ENCODE measurements at places on chromosomes 3 and 15.
A peak's percentile ranks its signal among the peaks of the same experiment; 100 is the strongest.

DNA sequence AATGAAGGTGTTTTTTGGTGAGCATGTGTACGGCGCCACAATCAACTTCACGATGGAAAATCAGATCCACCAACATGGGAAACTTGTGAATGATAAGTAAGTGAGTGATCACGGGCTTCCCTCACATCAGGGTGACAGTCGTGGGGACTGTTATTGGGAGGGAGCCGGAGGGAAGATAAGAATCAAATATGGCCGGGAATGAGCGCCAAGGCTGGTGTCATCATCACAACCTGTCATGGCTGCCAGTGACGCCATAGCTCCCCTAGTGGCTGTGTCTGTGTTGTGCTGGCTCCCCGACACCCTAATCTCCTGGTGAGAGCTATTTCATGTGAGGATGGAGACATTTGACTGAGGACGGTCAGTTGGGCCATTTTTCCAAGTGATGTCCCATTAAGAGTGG is 168.5 kb downstream of the SV2B start:
- DNase-seq = no peak

GRCh38 chr3:13494463-13495350 is 14.6 kb downstream of the HDAC11 start:
- no peak for DNase-seq

DNA sequence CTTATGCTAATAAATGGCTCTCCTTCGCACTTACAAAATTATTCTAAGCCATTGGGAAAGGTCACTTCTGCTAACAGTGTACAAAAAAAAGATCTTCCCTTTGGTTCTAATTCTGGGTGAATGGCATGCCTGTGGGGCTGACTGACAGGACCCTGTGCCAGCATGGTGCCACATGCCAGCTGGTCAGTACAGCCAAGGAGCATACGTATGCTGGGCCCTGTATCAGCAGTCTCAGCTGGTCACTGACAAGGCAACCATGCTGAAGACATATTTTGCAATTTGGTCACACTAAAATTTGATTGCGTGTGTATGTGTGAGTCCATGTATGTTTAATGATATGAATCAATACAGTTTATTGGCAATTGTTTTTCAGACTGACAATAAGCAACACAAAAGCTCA is 246.1 kb downstream of the TBL1XR1 start:
- no peak for DNase-seq

DNA sequence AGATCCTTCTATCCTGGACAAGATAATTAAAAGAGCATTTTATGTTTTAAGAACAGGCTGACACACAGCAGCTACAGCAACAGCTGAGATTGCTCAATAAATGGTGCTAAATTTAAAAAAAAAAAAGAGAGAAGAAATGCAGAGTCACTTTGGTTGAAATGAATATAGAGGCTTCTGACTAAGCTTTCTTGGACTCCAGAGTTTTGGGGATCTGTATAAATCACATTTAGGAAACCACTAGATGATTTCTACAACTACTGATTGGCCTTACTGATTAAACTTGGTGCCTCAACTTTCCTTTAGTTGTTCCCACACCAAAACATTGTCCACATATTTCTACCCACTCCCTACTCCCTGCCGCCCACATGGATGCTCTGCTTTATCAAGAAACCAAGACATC is 132.9 kb upstream of the ZBTB20 start:
- DNase-seq = no peak

DNA sequence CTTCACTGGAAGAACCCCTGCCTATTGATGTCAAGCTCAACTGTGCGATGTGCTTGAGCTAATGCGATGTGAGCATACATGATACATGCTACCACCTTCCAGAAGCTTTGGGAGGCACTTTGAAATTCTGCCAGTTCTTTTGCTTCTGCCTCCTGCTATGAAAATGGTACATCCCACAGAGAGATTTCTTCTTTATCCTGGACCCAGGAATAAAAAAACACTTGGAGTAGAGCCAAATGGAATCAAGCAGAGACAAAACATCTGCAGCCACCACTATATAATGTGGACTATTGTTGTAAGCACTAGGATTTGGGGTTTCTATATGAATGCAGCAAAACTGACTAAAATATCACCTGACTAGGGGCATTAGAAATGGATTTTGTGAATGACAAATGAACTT is 119.9 kb upstream of the GAP43 start:
- no peak for DNase-seq

DNA sequence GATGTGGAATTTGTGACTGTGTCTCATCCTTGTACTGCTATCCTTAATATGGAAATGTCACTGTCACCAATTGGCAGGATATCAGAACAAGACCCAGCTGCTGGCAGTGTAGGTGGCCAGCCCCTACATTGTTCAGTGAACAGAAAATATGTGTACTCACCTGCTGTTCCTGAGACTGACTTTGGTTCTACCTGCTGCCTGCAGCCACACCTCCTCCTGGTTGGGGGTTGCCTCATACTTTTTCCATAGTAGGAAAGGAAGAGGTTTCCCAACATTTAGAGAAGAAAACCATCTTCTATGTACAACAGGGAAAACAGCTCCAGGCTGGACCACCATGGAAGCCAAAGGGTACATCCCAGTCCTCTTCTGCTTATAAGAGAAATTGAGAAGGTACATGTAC is 35.9 kb downstream of the SLC12A1 start:
- DNase-seq = no peak

GRCh38 chr3:100354850-100355249 is 20.3 kb downstream of the NIT2 start:
- DNase-seq = no peak

GRCh38 chr15:43523646-43524045 is 6.2 kb downstream of the MAP1A start:
- DNase-seq = no peak

DNA sequence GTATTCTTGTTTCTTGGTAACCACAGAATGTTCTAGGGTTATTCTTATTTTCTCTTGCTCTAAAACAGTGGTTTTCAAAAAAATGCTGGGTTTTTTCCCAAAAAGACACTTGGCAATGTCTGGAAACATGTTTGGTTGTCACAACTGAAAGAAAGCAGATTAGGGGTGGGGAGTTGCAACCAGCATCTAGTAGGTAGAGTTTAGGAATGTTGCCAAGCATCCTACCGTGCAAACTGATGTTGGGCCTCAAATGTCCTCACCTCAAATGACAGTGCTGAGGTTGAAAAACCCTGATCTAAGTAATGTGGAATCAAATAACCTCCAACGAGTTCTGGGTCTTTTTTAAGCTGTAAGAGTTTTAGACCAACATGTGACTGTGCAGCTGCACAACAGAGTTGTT is 270.5 kb upstream of the STT3B start:
- DNase-seq = no peak

DNA sequence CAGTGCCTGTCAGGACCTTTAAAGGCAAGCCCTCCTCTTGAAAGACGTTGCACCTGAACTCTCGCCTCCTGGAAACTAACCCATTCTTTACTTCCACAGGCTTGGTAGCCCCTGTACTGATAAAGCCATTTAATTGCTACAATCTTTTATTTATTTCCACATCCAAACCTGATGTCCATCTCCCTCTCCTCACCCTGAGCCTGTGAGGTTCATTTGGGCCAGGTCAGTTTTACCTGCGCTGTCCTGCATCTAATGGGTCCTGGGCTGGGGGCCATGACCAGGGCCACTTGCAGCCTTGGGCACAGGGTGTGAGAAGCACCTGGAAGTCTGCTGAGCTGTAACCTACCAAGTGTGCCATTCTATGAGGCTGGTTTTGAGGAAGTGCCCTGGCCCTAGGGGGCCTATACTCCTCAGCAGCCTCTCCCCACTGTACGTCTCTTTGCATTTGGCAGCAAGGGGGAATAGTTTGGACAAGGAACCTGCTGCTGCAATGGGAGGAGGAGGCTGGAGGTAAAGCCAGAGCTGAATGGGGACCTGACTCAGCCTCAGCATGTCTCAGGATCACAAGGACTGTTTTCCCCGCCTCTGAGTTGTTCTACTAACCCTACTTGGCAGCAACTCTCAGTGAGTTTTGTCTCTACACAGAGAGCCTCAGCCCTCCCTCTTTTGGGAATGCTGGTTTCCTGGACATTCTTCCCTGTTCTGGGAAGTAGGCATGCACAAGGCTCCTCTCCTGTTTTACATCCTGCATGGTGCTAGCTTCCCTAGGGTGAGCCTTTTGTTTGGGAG is 53.8 kb downstream of the WDR76 start:
- DNase-seq = no peak

GRCh38 chr15:34367101-34368081 is at the start of gene LPCAT4:
Gene LPCAT4 (minus strand): TSS chr15:34367196. CDS start chr15:34367100, 96 bp downstream.
- peak; percentile 71 for DNase-seq

- DNase-seq = peak; percentile 63
Measured at GRCh38 chr3:150515210-150515609, 31.1 kb downstream of the SERP1 start.

DNA sequence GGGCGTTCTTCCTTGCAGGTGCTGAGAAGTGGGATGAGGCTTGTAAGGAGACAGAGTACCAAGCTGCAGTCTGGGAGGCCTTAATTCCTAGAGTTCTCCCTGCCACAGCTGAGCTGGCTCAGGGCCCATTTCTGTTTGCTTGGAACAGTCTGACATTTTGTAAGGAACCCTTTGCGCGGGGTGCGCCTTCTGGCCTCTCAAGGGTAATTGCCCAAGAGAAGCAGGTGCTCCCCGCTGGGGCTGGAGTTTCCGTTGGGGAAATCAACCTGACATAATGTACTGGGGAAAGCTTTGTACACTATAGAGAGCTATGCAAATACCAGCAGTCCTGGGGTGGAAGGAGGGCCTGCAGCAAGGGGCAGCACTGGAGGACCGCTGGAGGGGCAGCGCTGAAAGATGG is 83.6 kb downstream of the HMG20A start:
- DNase-seq = no peak

GRCh38 chr3:47421741-47422649 is 41.2 kb downstream of the PTPN23 start:
- DNase-seq = no peak

- DNase-seq = peak; percentile 70
Measured at GRCh38 chr3:169811631-169812331, 889 bp upstream of the LRRIQ4 start.

GRCh38 chr3:114464548-114464947 is 170.7 kb downstream of the TIGIT start:
- DNase-seq = no peak

DNA sequence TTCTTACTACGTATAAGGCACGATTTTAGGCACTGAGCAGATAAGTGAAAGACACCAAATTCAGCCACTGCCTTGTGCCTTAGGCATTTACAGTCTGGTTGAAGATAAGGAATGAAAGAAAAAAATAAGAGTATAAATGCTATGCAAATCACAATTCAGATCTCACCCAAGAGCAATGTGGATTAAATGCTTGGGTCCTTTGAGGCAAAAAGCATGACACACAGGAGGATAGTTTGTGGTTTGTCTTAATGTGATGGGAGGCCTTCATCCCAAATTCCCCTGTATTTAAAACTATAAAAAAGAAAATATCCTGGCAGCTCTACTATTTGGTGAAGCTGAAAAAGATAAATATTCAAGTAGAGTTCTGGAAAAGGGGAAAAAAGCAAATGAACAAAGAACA is 79.8 kb downstream of the TGFBR2 start:
- no peak for DNase-seq

GRCh38 chr3:79392479-79392878 is 375.3 kb downstream of the ROBO1 start:
- no peak for DNase-seq

- DNase-seq = no peak
Measured at GRCh38 chr3:100769693-100770092, 60.4 kb downstream of the TFG start.

DNA sequence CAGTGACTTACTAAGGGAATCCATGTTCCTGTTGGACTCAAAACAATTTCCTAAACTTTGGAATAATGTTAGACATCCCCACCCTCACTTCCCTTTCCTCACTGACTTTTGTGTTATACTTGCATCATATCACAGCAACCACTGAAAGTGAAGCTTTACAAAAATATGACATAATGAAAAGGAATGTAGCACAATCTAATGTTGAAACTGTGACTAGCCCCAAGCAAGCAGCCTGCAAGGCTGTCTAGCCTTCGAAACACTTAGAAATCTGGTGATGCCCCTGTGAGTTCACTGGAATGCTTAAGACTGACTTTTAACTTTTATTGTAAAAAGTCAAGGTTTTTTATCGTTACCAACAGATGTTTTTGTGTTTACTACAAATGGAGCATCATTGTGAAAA is 203.7 kb upstream of the ZNF385D start:
- DNase-seq = peak; percentile 35

- DNase-seq = no peak
Measured at GRCh38 chr15:67605871-67606270, 63.4 kb downstream of the MAP2K5 start.
